ENCODE measurements at places on chromosomes 4 and X.

DNA sequence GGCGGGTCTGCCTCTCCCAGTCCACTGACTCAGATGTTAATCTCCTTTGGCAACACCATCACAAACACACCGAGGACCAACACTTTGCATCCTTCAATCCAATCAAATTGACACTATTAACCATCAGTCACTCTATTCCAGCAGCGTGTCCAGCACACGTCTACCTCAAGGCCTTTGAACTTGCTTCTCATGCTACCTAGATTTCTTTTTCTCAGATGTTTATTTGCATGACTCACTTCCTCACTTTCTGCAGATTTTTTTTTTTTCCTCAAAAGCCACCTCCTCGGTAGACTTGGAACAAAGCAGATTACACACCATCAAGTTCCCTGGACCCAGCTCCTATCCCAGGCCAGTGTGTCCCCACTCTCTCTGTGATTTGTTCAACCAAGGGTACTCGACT, 49.5 kb downstream of the SUPT20HL2 start:
- DNase-seq: peak; percentile 35

- no peak for DNase-seq
Measured at GRCh38 chr4:7460566-7460965, 25.8 kb upstream of the PSAPL1 start.

DNA sequence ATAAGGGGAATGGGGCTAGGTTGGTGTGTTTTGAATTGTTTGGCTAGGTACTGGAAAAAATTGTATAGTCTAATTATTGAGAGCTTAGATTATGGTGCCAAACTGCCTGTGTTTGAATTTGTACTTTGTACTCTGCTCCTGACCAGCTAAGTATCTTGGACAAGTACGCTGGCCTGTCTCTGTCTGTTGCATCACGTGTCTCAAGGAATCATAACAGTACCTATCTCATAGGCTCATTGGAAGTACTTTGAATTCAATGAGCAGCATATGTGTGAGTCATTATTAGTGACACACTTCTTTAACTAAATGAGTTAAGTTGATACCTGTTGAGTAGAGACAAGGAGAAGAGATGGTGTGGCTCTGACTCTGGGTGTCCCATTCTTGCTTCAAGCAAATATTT, 69.5 kb upstream of the MND1 start:
- DNase-seq: no peak

DNA sequence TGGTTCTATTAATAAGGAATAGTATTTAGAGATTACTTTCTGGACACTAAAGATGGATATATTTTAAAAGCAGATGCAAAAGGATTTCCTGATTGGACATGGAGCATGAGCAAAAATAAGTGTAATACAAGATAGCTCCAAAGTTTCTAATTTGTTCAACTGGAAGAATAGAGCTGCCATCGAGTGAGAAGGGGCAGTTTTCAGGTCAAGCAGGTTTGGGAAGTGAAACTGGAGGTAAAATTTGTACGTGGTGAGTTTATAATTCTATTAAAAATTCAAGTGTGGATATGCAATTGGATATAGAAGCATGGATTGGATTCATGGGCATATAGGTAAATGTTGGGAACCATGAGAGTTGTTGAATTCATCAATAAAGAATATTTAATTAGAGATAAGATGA, 31.8 kb downstream of the PRDM8 start:
- DNase-seq: no peak

- DNase-seq: no peak
Measured at GRCh38 chrX:155874571-155875244, 6.4 kb upstream of the VAMP7 start.

DNA sequence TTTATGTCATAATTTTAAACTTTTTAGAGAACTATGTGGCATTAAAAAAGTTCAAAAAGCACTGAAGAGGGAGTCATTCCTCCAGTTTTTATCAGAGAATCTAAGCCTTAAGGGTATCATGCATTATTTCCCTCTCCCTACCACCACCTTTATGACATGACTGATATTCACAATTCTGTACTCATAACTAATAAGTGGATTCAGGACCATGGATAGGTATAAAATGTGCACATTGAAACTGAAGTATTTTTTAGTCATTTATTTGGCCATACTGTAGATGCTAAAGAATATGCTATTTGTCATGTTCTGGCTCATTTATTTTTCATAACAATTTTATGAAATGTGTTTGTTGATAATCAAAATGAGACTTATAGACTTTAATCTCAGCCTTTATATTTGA, 897.5 kb upstream of the AGA start:
- no peak for DNase-seq

DNA sequence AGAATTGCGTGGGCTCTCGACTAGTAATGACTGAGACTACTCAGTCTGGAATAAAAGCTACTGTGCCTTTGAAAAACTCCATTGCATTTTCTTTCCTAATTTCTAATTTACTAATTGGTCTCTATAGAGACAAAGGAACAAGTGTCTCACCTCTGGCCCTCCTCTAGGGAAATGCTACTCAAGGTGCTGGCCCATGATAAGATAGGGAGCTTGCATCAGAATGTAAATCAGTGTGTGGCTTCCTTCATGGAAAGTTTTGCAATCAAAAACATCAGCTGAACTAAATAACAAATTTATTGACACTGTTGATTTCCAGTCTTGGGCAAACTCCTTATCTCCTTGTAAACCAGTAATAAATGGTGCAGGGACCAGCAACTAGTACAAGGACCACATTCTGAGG, 81.8 kb downstream of the SRPX start:
- no peak for DNase-seq

- no peak for DNase-seq
Measured at GRCh38 chr4:38574559-38575333, 89.3 kb upstream of the KLF3 start.

DNA sequence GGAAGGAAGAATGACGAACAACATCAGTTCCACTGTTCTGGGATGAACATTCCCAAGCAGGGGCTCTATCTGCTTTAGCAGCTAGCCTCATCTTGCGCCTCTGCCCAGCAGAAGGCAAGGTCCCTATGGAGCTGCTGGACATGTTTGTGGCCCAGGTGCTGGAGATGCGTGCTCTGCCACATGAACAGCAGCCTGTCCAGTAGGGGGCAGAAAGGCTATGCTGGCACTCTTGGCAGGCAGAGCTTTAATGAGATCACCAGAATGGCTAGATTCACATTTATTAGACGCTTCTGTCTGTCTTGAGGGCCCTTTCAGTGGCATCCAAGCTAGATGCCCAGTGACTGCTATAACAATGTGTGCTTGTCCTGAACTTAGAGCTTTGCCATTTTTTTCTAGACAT, 1826.0 kb downstream of the STIM2 start:
- DNase-seq: peak; percentile 60

DNA sequence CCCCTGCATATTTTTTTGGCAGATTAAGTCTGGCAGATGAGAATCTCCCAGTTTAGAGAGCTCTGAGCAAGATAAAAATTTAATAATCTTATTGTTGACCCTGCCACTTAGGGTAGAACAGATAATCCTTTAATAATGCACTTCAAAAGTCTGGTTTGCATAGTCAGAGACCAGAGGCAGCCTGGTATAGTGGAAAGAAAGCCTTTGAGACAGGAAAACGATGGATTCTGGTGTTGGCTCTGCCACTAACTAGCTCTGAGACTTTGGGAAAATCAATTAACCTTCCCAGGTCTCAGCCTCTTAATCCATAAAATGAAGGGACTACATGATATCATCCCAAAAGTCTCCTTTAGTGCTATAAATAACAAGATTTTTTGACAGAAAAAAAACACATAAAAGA, 824.5 kb downstream of the STIM2 start:
- no peak for DNase-seq

DNA sequence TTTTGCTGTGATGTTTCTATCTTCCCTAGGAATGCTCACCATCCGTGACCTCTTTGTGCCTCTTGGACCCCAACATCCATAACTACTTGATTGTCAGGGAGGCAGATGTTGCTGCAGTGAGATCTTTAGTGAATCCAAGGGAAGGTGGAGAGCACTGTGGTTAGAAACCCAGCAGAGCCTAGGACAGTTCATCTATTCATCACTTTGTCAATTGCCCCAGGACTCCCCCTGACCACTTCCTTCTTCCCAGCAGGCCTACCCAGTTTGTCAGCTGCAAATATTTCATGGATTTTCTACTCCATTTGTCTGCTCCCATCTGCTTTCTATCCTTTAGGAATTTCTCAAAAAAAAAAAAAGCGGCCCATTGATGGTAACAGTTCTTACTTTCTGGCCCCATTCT, 942.8 kb downstream of the PCDH7 start:
- no peak for DNase-seq

DNA sequence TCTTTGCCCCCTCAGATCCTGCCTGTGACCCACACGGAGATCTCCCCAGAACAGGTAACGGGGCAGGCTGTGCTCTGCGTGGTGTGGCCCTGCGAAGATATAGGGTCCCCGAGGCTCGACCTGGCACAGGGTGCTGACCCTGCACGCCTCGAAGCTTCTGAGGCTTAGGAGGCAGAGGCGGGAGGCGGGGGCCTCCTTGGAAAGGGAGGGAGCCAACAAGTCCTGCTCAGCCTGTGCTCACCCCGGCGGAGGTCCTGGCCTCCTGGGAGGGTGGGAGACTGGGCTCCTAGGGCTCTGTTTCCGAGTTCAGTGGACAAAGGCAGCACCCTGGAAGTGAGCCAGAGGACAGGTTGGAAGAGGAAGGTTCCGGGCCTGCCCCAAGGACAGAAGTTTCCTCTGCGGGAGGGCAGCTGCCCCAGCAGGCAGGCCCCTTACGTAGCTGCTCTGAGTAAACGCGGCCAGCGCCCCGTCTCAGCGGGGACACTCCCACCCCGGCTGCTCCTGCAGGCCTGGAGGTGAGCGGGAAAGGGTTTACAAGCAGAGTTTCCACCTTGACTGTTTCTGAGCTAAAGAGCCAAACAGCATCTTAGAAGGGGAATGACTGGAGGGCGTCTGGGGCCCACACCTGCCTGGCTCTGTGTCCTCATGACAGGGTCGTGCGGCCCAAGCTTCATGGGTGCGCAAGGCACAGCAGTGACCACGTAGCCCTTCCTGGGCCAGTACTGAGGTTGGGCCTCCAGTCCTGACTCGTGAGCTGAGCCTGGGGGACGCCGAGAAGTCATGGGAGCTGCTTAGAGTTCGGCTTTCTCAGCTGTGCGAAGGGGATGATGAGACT, 16.1 kb downstream of the TMEM175 start:
- DNase-seq: no peak

- DNase-seq: no peak
Measured at GRCh38 chr4:138736362-138736761, 279.2 kb upstream of the NOCT start.

GRCh38 chr4:24805067-24805466, 9.7 kb downstream of the SOD3 start:
- DNase-seq: no peak

GRCh38 chrX:102651242-102652011, at the start of gene GPRASP1:
GPRASP1 (plus strand) TSS chrX:102651483; CDS start chrX:102653914, 2,431 bp downstream.
- no peak for DNase-seq

DNA sequence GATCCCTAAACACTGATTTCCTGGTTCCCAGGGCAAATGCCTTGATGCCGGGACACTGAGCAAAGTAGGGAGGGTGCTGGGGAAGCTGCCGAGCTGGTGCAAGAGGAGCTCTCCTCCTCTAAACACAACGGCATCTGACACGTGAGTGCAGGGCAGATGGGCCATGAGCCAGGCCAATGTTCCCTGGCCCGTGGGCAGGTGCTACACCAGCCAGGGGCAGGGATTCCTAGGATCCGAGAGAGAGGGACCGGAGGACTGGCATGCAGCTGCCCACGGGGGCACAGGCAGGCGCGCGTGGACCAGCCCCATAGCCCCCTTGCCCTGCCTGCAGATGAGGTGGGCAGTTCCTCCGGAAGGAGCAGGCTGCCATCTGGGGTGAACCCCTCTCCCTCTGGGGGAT, 66.8 kb upstream of the AFAP1 start:
- DNase-seq: no peak

DNA sequence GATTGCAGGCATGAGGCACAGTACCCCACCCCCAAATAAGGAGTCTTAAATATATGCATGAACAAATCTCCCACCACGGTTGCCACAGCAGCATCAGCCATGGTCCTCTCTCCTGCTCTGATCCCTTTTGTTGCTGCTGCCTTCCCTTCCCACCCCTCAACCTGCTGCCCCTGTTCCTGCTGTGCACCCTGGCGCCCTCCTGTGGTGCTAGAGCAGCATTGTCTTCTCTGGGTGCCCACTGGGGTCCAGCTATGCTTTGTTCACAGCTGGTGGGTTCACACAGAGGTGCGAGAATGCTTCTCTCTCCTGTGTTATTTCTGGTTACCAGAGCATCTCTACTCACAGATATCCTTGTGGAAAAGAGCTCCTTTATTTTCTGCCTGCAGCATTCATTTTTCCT, 116.2 kb downstream of the GATB start:
- peak; percentile 82 for DNase-seq

DNA sequence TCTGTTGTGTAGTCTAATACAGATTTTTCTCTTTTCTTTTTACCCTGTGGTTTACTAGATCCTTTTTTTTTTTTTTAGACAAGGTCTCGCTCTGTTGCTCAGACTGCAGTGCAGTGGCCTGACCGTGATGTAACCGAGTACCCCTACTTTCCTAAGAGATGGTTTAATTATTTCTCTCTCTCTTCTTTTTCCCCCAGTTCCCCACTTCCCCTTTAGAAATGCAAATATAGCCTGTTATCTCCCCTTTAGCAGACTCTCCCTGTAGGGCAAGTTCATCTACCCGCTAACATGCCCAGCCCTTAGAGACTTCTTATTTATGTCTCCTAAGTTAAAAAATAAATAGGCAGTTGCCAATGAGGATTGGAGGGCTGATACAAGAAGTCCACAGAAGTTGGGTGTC, 4.5 kb downstream of the SNX25 start:
- peak; percentile 80 for DNase-seq

DNA sequence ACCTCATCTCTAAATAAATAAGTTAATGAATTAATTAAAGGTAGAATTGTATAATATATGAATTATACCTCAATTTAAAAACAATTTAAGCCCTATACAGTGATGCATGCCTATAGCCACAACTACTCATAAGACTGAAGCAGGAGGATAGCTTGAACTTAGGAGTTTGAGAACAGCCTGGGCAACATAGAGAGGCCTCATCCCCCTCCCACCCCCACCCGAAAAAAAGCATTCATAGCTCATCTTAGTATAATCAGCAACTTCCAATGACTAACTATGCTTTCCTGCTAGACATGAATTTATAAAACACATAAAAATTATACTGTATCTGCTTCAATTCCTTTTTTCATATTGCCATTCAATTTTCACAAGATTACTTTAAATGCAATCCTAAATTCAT, 1.6 kb downstream of the LRBA start:
- DNase-seq: peak; percentile 64

DNA sequence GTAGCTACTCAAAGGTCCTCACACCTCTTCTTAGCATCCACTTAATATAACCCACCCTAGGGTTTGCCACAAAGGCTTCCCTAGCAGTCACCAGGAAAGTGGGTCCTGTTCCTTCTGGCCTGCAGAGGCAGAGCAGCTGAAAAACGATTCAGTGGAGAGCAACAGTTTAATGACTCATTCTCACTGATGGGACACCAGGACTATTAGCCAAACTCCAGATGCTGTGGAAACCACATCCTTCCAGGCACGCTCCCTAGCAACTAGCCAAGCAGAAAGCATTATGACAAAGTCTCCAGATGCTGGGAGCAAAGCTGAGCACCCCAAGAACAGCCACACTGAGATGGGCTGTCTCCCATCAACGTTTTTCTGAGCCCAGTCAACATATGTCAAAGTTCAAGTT, 30.3 kb upstream of the UTP14A start:
- no peak for DNase-seq

GRCh38 chr4:173039617-173040577, 128.7 kb upstream of the GALNT7 start:
- no peak for DNase-seq
